ENCODE measurements at places on chromosomes 3 and 15. TPM values are rescaled to one million over a fixed set of nuclear protein-coding genes. Genes with fewer than 3 reads are reported as not detected.

The LRRK1 gene
- total RNA-seq, result 9.0 TPM

The EEF1AKMT4 gene
- total RNA-seq, result 3.4 TPM

The MORF4L1 gene
- total RNA-seq, result 213 TPM

The C3orf62 gene
- 0.80 TPM for total RNA-seq

The PLCH1 gene
- not detected for total RNA-seq

The FBLN2 gene
- 0.07 TPM for total RNA-seq

The CLEC3B gene
- not detected for total RNA-seq

The SLC27A2 gene
- 1.2 TPM for total RNA-seq

The SLC51A gene
- total RNA-seq, result not detected

The ARHGEF3 gene
- total RNA-seq, result 6.7 TPM

The IFRD2 gene
- total RNA-seq, result 170 TPM

The MINDY2 gene
- 16.1 TPM for total RNA-seq

The SH3GL3 gene
- not detected for total RNA-seq

The VEPH1 gene
- 138 TPM for total RNA-seq

The FANCD2OS gene
- not detected for total RNA-seq

The VIPR1 gene
- not detected for total RNA-seq

The ALPK3 gene
- 30.7 TPM for total RNA-seq

The GPR62 gene
- total RNA-seq, result 0.20 TPM

The MASP1 gene
- total RNA-seq, result 0.13 TPM

The SMCO1 gene
- not detected for total RNA-seq

The CCR9 gene
- total RNA-seq, result not detected

The GABRB3 gene
- not detected for total RNA-seq

The DNAH12 gene
- under 0.01 TPM for total RNA-seq

The SLC9C1 gene
- not detected for total RNA-seq

The CYFIP1 gene
- 125 TPM for total RNA-seq

The OSTN gene
- not detected for total RNA-seq

The GXYLT2 gene
- 0.64 TPM for total RNA-seq

The TMEM108 gene
- total RNA-seq, result 0.67 TPM

The THBS1 gene
- 2,126 TPM for total RNA-seq

The PTH1R gene
- not detected for total RNA-seq

The HTD2 gene
- 3.3 TPM for total RNA-seq

The MAP1A gene
- 0.84 TPM for total RNA-seq

The TASOR gene
- total RNA-seq, result 45.9 TPM

The SLC12A8 gene
- total RNA-seq, result 0.74 TPM

The INO80 gene
- 35.4 TPM for total RNA-seq

The ATP13A5 gene
- not detected for total RNA-seq

The GCSAM gene
- not detected for total RNA-seq

The KBTBD13 gene
- not detected for total RNA-seq

The BCHE gene
- 1.2 TPM for total RNA-seq

All from mammary microvascular endothelial cell (primary cell).